ENCODE measurements at places on chromosomes 16 and 17.
A peak's percentile ranks its signal among the peaks of the same experiment; 100 is the strongest.

GRCh38 chr17:72118335-72119076 is 2.3 kb upstream of the SOX9 start:
- DNase-seq, result peak; percentile 48

- DNase-seq, result peak; percentile 91
Observed at GRCh38 chr17:80279895-80280294, 19.2 kb downstream of the RNF213 start.

GRCh38 chr16:64089697-64090096 is 1032.2 kb downstream of the CDH11 start:
- DNase-seq, result peak; percentile 1

DNA sequence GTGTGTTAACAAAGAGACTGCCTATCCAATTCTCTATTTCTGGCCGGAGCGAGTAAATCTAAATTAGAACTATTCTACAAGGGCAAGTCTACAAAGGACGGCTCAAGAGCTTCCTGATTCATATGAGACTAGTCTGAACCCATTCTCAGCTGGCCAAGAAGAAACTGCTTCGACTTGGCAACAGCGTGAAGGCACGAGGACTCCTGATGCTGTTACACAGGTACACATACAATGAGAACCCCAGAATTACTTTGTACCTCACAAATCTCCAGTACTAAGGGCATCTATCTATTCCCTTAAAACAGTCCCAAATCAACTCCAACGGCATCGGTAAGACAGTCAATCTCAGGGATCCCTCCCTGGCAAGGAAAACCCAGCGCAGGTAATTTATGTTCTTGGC is 1.5 kb downstream of the CRK start:
- no peak for DNase-seq

DNA sequence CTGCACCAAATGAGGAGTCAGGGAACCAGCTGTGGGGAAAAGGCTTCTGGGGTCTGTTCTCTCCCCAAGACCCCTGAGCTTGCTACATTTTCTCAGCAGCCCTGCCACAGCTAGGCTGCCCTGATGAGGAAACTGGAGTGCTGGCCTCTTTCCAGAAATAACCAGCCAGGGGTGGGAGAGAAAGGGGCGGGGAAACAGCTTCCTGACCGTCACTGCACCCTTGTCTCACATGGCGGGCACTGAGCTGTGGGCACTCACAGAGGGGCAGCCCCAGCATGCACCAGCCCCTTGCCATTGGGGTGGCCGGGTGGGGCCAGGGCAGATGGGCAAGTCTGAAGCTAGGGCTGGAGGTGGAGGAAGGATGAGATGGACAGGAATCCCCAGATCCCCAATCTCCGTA is 2.9 kb downstream of the SRL start:
- DNase-seq, result no peak

DNA sequence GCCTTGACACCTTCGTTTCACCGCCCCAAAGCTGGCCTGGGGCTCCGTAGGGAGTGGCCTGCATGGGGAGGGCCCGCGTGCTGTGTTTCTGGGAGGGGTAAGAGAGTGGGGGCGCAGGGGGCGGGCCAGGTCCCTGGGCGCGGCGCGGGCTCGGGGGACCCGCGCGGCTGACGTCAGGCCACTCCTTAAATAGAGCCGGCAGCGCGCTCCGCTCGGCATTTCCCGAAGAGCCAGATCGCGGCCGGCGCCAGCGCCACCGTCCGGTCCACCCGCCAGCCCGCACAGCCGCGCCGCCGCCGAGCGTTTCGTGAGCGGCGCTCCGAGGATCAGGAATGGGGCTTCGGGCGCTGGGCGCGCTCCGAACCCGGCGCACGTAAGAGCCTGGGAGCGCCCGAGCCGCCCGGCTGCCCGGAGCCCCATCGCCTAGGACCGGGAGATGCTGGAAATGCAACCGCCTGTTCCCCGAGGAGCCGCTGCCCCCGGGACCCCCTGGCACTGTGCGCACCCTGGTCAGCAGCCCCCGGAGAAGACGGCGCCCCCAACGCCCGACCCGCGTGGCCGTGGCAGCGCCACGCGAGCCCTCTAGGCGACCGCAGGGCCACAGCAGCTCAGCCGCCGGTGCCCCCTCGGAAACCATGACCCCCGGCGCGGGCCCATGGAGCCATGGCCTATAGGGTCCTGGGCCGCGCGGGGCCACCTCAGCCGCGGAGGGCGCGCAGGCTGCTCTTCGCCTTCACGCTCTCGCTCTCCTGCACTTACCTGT is at the start of gene HS3ST2:
HS3ST2 (plus strand) TSS at position 215 of the 763 bp plus-strand sequence; CDS start at position 664, 449 bp downstream.
- DNase-seq, result no peak
